HT1080 (cell line): ENCODE measurements at places on chromosomes 3 and 15.
A peak's percentile ranks its signal among the peaks of the same experiment; 100 is the strongest.

GRCh38 chr15:42011074-42011473 is 9.8 kb downstream of the PLA2G4E start:
- no peak for DNase-seq

DNA sequence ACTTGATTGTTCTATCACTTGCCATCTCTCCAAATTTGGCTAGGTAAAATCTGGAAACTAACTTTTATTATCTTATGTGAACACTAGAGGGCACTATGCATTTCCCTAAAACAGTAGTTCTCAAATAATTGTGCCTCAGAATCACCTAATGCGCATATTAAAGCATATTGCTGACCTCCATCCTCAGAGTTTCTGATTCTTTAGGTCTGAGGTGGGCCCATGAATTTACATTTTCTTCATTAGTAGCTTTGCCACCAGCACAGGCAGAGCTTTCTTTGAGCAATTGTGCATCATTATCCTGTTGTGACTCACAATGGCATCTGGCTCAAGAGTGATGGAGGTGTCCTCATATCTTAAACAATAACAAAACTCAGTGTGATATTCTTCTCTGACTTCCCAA is 17.5 kb upstream of the BCHE start:
- DNase-seq, result peak; percentile 37

DNA sequence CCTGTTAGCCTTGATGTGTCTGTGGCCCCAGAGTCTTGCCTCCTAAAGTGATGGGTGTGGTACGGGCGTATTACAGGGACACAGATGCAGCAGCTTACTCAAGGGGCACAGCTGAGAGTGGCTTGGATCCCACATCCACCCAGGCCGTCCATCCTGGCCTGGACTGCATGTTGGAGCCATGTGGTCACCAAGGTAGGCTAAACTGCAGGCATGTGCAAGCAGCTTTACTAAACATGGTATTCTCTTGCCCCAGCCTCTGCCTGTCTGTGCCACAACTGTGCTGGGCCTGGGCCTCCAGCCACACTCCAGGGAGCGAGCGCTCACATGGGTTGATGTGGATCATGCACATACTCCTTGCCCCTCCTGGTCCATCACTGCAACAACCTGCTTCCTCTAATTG is 6.1 kb upstream of the GPR62 start:
- DNase-seq, result no peak

DNA sequence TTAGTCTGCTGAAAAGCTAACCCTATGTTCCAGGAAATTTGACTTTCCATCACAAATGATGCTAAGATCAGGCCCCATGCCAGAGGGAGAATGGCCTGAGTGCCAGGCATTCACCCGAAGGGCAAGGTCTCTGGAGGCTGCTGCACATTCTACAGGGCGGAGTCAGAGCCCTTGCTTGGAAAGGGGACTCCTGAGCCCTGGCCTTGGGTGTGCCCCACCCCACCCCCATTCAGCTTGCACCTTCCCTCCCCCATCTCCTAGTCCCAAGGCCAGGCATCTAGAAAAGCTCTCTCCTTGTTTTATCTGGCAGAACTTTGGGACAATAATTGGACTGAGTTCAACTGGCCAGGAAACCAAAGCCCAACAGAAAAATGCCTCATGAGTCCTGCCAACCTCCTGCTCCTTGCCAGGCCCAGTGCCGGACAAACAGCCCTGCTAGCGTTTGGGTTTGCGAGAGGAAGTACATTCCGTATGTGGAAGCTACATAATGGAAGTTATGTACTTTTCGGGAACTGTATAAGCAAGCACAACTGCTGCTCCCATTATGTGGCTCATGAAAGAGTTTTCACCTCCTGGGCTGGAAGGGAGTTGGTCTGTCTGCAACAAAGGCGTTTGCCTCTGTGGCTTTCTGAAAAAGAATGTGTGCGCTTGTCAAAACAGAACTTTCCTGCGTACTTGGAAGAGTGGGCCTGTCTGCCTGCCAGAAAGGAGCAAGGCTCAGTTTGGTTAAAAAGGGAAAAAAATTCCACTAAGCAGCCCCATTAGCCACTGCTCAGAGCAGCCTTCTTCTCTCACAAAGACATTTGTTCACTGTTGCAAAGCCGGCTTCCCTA is 321.5 kb upstream of the CTNNB1 start:
- peak; percentile 11 for DNase-seq

GRCh38 chr3:155252535-155252934 is 40.9 kb downstream of the STRIT1 start:
- peak; percentile 84 for DNase-seq

DNA sequence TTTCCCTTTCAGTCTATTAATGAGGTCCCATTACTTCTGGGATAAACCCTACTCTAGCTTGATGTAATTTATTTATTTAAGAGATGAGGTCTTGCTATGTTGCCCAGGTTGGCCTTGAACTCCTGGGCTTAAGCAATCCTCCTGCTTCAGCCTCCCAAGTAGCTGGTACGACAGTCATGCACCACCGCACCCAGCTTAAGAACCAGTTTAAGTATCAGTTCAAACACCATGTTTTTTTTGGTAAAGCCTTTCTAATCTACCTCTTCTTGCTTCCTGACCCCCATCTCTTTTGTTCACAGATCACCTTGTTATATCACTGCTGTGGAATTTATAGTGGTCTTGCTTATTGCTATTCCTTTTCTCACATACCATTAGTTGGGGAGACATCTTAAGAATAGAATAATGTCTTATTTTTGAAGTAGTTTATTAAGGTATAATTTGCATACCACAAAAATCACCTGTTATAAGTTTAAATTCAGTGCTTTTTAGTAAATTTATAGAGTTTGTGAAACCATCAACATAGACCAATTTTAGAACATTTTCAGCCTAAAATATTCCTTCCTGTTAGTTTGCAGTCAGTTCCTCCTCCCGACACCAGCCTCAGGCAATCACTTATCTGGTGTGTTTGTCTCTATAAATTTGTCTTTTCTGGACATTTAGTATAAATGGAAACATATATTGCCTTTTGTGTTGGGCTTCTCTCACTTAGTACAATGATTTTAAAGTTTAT is 257.9 kb downstream of the PDCD6IP start:
- no peak for DNase-seq

GRCh38 chr3:12423918-12424630 is 60.2 kb upstream of the TSEN2 start:
- DNase-seq, result peak; percentile 51

DNA sequence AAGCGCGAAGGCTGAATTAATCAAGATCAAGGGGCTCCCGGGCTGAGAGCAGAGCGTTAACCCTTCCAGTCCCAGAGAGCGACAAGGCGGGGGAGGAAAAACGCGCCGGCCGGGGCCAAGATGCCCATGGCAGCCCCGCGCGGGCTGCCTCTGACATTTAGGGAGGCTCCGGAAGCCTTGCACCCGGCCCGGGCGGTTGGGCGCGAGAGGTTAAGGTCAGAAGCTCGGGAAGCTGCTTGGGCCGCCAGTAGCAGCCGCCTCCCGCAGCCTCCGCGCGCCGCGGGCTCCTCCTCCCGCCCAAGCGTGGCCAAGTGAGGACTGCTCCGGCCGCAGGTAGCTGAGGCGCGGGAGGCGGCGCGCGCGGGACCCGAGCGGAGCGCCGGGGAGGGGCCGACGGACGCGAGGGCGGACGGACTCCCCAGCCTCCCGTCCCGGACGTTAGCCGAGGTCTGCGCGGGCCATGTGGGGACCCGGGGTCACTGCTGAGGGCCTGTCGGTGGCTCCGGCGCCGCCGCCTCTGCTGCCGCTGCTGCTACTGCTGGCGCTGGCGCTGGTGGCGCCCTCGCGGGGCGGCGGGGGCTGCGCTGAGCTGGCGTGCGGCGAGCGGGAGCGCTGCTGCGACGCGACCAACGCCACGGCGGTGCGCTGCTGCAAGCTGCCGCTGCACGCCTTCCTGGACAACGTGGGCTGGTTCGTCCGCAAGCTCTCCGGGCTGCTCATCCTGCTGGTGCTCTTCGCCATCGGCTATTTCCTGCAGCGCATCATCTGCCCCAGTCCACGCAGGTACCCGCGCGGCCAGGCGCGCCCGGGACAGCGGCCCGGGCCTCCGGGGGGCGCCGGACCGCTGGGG is at the start of gene C3orf80:
Gene C3orf80 (plus strand): TSS at position 247 of the 850 bp plus-strand sequence. CDS start 214 bp downstream, at position 461.
- DNase-seq, result peak; percentile 72

GRCh38 chr3:143924522-143925285 is 46.9 kb upstream of the DIPK2A start:
- DNase-seq, result no peak

- peak; percentile 39 for DNase-seq
Observed at GRCh38 chr3:71210257-71211007, 373.1 kb downstream of the FOXP1 start.

DNA sequence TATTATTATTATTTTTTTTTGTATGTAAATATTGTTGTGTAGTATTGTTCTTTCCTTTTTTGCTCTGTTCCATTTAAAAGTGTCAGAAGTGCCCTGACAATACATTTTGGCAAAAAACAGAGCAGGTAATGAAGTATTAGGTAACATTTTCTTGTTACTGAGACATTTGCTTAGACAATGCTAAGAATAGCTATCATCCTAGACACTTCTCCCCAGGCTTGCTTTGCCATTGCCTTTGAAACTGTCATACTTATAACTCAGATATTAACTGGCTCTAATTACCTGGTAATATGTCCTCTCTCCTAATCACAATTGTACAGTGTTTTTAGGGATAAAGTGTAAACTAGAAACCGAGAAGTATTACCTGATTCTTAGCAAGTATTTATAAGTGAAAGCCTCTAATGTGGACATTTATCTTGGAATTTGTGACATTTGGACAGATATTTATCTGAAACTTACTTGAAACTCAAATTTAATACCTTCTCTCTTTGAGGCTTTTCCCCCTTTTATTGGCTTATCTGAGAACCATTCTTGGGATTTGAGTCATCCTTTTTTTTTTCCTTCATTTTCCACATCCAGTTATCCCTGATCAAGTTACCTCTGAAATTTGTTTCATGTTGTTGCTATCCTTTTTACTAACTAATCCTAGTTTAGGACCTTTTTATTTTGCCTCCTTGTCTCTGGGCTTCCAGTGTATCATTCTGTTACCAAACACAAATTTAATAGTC is 13.1 kb downstream of the ARIH1 start:
- peak; percentile 39 for DNase-seq

- DNase-seq, result peak; percentile 57
Observed at GRCh38 chr3:190514413-190515153, 698 bp downstream of the IL1RAP start.

- DNase-seq, result peak; percentile 70
Observed at GRCh38 chr3:171328419-171329082, 131.7 kb downstream of the TNIK start.

DNA sequence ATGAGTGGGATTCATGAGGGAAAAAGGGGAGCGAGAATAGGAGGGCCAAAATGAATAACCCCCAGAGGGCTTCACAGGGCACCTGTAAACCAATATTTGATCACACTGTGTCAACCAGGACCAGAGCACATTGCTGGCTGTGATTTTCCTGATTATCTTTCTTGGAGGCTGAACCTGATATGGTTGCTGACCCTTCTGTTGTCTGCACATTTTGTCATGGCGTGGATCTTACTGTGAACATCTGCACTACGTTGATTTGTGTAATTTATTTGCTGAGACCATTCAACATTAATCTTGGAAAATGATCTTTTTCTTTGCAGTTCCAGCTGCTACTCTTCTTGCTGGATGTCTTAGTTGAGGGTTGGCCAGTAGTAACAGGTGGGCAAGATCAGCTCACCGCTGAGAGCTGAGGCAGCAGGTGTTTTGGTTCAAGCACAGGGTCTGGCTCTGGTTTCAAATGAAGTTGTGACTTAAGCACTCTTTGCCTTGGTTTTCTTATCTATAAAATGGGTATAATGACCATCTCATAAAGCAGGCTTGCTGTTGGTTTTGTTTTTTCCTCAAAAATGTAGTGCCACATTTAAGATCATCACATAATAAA is 61.2 kb downstream of the ARHGEF26 start:
- no peak for DNase-seq

GRCh38 chr3:14222900-14223594 is 44.4 kb downstream of the LSM3 start:
- no peak for DNase-seq

DNA sequence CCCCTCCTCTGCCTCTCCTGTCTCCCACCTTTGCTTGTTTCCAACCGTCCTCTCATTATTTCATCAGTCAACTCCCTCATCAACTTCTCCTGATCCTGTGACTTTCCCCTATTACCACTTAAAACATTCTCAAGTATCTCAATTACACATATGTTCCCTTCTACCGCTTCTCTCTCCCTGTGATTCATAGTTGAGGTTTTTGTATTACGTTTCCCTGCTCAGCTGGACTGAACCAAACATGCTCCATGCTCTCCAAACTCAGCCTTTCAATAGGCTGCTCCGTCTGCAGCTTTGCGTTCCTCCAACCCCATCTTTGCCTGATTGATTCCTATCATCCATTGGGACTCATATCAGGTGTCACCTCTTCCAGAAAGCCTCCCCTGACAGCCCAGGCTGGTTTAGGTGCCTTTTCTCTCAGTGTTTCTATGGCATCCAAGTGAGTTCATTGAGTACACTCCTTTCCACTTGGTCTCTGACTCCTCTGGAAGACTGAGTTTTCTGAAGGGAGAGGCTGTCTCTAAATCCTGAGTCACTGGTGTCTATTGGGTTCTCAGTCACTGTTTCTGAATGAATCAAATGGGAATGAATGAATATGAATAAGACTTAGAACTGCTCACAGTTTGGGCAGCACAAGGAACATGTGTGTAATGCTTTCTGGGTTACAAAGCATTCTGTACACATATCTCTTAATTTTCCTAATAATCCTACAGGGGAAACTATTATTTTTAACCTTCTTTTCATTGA is 56.4 kb downstream of the PLD1 start:
- peak; percentile 93 for DNase-seq

- DNase-seq, result no peak
Observed at GRCh38 chr15:94929282-94929681, 697.9 kb downstream of the MCTP2 start.

DNA sequence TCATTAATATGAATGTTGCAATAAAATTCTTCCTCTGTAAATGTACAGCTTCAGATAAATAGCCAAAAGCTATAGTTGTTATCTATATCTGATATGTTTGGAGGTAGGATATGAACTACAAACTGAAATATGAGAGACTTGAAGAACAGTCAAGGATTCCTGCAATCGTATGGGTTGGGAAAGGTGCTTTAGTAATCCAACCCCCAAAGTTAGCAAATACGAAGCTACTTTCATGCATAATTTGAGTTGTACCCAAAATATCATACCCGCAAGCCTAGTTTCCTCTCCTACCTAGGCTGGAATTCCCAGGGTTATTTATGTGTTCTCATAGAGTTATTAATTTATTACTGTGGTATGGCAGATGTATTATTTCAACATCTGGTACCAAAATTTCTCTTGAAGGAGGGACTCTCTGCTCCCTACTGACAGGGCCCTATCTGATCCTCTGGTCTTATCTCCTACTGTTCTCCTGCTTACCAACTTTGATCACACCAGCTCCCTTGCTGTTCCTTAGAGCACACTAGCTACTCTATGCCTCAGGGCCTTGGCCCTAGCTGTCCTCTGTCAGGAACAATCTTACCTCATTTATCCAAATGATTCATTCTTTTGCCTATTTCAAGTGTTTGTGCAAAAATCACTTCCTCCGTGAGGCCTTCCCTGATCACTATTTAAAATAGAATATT is 140.4 kb upstream of the CCDC54 start:
- DNase-seq, result no peak

DNA sequence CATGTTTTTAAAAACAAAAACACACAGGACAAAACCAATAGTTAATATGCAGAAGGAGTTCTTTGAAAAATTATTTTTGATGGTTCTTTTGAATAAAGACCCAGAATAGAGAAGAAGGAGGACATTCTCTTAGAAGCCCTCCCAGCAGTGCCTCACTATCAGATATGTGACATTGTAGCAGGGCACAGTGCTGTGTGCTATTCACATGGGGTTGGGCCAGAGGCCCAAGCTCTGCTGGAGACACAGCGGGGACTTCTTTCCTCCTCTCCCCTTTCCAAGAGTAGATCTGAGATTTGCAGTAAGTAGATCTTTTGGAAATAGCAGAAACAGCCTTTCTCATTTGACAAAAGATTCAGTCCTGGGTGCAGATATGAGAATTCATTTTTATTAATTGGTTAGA is 6.3 kb downstream of the GYG1 start:
- DNase-seq, result no peak
